ENCODE measurements at places on chromosomes 13 and 19. TPM values are rescaled to one million over a fixed set of nuclear protein-coding genes. Genes with fewer than 3 reads are reported as not detected.

The S1PR5 gene
- total RNA-seq = 6.6 TPM

The ZNF8 gene
- total RNA-seq = 6.7 TPM

The ZNF491 gene
- total RNA-seq = 3.8 TPM

The ERFL gene
- total RNA-seq = 0.10 TPM

GRCh38 chr13:100528353-100528752, 60.2 kb downstream of the GGACT start:
- no peak for DNase-seq

GRCh38 chr13:97229699-97230098, 7.6 kb downstream of the MBNL2 start:
- no peak for DNase-seq

GRCh38 chr13:94020426-94020825, 459.1 kb downstream of the DCT start:
- DNase-seq = no peak

- DNase-seq = no peak
These were observed 2.1 kb downstream of the ZNF91 start for GRCh38 chr19:23393121-23393520.

DNA sequence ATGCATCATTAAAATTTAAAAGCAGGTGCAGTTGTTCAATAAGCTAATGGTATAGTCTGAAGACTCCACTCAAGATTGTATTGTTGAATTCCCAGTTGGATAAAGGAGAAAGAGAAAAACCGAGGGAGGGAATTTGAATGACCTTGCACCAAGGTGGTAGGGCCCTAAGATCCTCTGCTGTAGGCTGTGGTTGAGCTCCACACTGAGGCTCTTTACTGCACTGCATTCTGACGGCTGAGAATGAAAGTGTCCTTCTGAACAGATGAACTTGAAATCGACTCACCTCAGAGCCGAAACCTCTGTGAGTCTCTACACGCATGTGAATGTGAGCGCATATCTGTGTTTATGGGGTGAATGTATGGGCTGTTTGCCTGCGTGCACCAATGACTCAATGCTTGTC, 388.9 kb upstream of the DACH1 start:
- no peak for DNase-seq

DNA sequence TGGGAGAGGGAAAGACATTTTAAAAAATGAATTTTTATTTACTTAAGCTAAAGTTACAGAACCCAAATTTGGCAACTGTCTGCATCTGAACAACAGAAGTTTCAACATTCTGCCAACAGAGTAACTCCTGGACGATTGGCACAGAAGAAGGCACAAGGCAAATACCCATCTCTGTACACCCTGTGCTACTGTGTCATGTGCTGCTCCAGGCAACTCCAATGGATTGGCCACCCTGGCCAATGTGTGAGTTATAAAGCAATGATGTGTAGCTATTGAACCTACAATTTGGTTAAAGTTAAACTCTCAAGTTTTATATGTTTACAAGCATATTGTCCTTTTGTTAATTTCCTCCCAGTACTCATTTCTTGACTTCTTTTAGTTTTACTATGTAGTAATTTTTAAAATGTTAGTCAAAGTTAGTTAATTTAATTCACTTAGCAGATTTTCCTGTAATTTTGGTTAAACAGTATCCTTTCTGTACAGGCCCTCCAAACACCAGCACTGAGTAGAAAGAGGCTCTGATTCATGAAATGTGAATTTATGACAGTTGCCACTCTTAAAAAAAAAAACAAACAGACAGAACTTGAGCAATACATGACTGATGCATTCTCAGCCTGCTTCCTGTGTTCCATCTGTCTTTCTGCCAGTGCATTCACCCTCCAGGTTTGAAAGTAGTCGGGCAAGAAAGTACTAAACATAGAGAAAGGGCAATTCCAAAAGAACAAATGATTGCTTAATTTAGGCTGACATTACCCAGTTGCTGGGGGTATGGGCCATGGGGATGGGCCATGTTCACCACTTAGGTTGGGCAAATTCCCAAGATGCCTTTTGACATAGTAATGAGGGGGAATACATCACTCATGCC, 5.9 kb downstream of the STARD13 start:
- no peak for DNase-seq

- no peak for DNase-seq
These were observed 62.3 kb upstream of the PARP4 start for GRCh38 chr13:24574847-24575246.

DNA sequence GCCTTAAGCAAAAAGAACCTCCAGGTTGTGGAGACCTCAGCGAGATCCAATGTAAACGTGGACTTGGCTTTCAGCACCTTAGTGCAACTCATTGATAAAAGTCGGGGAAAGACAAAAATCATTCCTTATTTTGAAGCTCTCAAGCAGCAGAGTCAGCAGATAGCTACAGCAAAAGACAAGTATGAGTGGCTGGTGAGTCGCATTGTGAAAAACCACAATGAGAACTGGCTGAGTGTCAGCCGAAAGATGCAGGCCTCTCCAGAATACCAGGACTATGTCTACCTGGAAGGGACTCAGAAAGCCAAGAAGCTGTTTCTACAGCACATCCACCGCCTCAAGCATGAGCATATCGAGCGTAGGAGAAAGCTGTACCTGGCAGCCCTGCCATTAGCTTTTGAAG, 58.5 kb downstream of the ARHGAP35 start:
- DNase-seq = no peak

DNA sequence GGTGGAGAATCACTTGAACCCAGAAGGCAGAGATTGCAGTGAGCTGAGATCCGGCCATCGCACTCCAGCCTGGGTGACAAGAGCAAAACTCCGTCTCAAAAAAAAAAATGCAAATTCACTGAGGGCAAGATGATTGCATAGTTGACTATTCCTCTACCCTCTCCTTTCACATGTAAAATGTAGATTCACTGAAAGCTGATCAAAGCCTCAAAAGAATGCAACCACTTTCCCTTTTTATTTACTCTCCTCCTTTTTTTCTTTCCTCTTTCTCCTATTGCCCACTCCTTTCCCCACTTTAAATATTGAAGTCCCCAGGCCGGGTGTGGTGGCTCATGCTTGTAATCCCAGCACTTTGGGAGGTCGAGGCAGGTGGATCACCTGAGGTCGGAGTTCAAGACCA, 6.3 kb downstream of the TEX101 start:
- no peak for DNase-seq

Measured in skin of body (tissue), 3 donors.